NCI-H748 treated with DMSO at 0.1 percent for 48 hours (cell line): ENCODE measurements at places on chromosomes 12 and 14.

DNA sequence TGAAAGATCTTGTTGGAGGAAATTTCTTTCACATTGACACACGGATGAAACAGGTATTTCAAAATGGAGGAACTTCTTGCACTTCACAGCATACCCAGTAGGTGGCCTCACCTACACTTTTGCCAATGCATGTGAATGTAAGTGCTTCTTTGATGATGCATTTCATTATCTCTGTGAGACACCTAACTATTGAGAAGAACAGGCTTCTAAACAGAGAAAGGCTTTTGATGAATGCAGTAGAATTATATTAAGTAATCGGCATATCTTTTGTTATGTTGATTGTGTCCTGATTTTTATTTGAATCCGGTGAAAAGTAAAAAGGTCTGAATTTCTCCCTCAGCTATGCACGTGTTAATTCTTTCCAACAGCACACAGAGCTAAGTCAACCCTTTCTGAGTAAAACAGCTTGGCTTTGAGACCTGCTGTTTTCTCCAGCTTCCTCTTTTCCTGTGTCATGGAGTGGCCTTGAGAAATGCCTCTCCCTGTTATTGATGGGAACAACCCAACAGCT lies 399.0 kb downstream of the NAV3 start:
- peak; percentile 50 for DNase-seq

DNA sequence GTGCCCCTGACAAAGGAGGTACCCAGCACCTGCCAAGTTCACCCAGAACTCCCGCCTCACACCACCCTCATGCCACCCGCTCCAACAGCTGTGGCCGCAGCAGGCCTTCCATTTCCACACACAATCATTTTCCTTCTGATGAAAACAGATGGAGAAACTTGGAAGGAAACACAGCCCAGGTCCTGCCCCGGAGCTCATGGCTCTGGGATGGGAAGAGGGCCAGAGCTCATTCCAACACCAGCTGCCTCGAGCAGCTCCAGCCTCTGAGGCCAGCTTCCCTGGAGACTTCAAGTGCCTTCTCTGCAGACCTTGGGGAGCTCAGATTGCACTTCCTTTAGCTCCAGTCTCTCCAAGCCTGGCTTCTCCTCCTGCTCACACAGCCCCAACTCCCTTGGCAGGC lies 55.1 kb upstream of the CMKLR1 start:
- DNase-seq, result no peak

DNA sequence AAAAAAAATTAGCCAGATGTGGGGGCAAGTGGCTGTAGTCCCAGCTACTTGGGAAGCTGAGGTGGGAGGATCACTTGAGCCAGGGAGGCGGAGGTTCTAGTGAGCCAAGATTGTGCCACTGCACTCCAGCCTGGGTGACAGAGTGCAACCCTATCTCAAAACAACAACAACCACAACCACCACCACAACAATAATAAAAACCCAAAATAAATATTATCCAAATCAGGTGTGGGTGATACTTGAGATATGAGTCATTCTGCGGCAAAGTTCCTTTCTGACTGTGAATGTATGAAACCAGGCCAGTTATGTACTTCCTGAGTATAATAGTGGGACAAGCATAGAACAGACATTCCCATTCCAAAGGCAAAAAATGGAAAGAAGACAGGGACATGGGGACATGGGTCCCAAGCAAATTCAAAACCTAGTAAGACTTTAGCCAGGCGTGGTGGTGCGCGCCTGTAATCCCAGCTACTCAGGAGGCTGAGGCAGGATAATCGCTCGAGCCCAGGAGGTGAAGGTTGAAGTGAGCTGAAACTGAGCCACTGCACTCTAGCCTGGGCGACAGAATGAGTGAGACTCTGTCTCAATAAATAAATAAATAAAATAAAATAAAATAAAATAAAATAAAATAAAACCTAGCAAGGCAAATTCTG lies 9.7 kb upstream of the ERC1 start:
- no peak for DNase-seq

DNA sequence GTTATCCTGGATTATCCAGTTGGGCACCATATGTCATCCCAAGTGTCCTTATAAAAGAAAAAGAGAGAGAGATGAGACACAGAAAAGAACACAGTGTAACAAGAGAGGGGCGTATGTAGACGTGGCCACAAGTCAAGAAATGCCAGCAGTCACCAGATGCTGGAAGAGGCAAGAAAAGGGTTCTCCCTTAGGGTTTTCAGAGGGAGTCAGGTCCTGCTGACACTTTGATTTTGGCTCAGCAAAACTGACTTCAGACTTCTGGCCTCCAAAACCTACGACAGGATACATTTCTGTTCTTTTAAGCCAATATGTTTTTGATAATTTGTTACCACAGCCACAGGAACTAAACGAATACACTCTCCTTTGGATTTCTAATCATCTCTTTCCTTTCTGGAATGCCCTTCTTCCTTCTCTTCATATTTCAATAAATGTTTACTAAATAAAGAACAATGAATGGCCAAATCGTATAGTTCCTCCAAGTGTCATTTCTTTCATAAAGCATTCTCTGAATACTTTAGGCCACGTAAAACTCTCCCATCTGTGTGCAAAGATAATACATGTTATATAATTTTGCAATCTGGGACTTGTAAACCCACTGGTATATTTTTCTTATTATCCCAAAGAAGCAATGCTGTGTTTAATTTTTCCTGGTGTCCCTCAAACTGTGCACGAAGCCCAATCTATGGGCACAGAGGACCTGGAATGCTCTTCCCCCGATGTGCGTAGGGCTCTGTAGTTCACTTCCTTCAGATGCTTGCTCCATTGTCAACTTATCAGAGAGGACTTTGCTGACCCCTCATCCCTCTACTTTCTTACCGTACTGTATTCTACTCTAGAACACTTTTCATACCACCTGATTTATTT lies 303.6 kb downstream of the CEP128 start:
- DNase-seq, result no peak

DNA sequence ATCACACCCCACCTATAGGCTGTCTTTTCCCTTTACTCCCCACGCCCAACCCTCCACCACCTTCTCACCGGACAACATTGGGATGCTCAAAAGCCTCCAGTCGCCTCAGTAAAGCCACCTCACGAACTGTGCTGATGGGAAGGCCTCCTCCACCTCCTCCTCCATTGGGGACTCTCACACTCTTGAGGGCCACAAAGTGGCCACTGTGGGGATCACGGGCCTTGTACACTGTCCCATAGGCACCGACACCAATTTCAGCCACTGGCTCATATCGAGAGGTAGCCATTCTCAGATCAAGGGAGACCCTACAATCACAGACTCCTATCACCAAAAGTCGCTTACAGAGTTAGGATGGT lies 700 bp downstream of the CDK4 start:
- DNase-seq, result no peak

DNA sequence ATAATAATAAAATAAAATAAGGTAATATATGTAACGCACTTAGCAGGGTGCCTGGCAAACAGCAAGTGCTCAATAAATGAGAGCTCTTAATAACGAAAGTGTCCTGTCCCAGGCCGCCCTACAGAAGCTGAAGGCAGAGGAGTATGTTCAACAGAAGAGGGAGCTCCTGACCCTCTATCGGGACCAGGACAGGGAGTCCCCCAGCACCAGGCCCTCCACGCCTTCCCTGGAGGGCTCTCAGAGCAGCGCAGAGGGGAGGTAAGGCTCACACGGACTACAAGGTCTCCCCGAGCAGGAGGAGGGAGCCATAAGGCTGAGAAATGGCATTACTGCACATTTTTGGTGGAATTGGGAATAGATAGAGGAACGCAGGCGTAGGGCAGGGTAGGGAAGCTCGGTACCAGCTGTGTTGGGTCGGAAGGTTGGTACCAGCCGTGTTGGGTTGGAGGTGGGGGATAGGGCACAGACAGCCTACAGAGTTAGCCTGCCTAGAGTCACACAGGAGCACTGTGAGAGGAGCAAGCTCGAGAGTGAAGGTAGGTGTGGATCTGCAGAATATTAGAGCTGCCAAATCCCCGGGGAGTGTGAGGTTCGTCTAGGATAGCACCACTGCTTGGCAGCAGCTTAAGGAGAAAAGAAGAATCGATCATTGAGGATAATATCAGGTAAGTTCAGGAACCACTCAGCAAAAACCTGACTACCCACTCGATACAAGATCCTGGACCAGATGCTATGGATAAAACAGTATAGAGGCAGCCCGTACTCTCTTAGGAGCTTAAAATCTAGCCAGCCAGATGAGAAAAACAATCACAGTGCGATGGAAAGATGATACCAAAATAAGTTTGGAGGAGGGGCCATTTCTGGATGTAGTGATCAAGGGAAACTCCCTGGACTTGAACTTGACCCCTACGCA lies 15.3 kb downstream of the TNFRSF1A start:
- DNase-seq, result no peak

DNA sequence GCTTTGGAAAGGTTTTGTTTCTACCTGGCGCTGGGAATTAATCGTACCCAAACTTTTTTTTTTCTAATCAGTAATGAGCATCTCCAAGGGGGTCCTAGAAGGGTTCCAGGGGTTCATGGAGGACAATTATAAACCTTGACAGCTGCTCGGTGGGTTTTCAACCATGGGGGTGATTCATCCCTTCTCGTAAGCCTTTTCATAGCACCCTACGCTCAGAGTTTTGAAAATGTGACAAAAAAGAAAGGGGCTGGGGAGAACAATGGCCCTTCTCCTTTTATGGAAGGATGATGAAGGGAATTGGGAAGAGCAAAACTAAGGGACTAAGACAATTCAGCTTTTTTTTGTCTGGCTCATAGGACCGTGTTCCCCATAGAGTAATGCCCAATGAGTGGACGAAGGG lies 196.7 kb downstream of the ZFP36L1 start:
- no peak for DNase-seq

- DNase-seq, result no peak
These were observed 53.1 kb downstream of the RFLNA start for GRCh38 chr12:124347805-124348658.

DNA sequence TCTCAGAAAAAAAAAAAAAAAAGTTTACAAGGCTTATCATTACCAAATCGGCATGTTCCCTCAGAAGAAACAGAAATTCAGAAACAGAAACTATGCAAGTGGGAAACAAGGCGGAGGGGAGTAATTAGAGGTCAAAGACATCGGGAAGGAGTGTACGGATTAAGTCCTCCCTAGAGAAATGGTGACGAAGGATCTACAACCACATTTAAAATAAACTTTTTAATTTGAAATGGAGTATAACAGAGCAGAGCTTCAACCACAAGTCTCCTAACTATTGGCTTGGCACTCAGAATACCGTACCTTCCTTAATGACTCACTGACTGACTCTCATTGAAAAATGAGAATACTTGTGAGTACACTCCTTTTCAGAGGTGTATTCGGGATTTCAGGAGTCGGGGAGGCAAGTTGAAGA lies 908 bp downstream of the ENTPD5 start:
- DNase-seq, result no peak

DNA sequence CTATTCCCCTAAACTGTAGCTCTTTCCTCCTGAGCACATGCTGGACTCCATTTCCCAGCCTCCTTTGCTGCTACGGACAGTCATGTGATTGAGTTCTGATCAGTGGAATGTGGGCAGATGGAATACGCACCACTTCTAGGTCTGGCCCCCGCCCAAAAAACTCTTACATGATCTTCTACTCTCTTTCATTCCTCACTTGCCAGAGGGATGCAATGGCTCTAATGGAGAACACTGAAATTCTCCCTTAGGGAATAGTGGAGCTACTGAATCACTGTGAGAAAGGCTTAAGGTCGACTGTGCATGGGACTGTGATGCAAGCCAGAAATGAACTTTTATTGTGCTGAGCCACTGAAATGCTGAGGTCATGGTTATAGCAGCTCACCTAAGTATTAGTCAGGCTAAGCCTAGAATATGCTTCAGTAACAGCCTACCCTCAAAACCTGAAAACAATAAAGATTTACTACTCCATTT lies 13.0 kb upstream of the TMED2 start:
- no peak for DNase-seq

- no peak for DNase-seq
These were observed 840 bp downstream of the SIX4 start for GRCh38 chr14:60723116-60723906.

DNA sequence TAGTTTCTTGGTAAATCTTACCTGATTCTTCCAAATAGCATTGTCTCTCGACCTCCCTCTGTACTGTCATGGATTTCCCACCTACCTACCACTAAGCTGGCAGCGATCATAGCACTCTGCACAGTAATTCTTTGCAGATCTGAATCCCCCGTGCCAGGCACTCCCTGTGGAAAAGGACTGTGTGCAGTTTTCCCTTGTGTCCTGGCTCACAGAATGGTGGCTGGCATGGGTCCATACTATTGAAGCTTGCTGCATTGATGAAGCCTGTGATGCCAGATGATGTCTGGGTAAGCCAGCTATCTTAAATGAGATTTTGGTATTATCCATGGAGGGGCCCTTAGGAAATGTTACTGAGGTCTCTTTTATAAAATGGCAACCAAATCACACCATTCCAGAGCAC lies 135.7 kb downstream of the RPAP3 start:
- DNase-seq, result no peak

GRCh38 chr12:27076468-27076867 lies 5.9 kb downstream of the C12orf71 start:
- DNase-seq, result no peak

- no peak for DNase-seq
These were observed 69.7 kb downstream of the LGMN start for GRCh38 chr14:92678766-92679165.

DNA sequence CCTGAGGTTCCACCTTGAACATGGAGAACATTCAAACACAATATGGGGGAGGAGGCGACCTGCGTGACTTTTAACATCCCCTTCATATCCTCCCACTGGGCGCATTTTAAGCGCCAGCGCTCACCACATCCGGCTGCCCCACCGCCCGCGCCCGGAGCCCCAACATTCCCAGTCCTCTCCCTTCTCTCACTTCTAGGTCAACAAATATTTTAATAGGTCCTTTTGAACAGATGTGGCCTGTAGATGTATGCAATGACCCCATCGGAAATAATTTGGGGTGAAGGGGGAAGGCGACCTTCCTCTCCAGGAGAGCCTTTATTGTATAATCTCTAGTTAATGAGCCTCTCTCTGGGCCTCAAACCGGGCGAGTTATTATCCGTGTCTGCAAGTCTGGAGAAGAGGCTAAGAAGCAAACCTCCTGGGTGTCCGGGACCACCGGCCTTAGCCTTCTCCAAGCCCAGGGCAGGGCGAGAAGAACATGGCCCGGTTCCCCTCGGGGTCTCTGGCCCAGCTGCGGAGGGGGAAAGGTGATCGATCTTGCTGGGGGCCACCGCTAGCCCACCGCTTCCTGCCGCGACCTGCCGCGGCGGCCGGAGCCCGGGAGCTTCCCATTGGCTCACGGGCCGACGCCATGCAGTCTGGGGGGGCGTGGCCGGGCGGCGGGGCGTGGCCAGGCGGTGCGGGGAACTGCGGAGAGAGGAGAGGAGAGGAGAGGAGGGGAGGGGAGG lies 83.2 kb upstream of the HMGA2 start:
- no peak for DNase-seq
